ENCODE measurements at places on chromosomes 1 and 21. TPM values are rescaled to one million over a fixed set of nuclear protein-coding genes. Genes with fewer than 3 reads are reported as not detected.

The ANKRD65 gene
- 1.6 TPM for polyA plus RNA-seq

The ESPN gene
- polyA plus RNA-seq = 13.5 TPM

The NOS1AP gene
- 5.8 TPM for polyA plus RNA-seq

The TMPRSS15 gene
- not detected for polyA plus RNA-seq

The ZNF593 gene
- polyA plus RNA-seq = 115 TPM

The RNF186 gene
- polyA plus RNA-seq = not detected

The ANGPTL1 gene
- polyA plus RNA-seq = 0.19 TPM

The CFHR2 gene
- polyA plus RNA-seq = not detected

The SHCBP1L gene
- polyA plus RNA-seq = not detected

The RHBG gene
- polyA plus RNA-seq = 2.1 TPM

The SNX7 gene
- polyA plus RNA-seq = 20.4 TPM

The TMEM234 gene
- 8.1 TPM for polyA plus RNA-seq

All from GM23338 (cell line).